Ascending aorta (tissue), 2 donors: ENCODE measurements at places on chromosomes 13 and 19.

DNA sequence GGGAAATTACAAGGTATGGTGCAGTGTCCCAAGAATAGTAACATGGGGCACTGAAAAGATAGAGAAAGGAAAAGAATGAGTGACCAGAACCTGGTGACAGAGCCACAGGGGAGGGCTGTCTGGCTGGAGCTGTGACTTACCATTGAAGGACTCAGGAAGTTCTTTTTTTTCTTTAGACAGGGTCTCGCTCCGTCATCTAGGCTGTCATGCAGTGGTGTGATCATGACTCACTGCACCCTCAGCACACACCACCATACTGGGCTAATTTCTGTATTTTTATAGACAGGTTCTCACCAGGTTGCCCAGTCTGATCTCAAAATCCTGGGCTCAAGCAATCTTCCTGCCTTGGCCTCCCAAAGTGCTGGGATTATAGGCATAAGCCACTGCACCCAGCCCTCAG is 8.8 kb upstream of the CPB2 start:
- H3K27me3 ChIP-seq: no peaks in the 10 kb centered on the region
- H3K36me3 ChIP-seq: no peaks in the 10 kb centered on the region
- no peak overlapping the region for H3K4me3 ChIP-seq
- no peak for DNase-seq

DNA sequence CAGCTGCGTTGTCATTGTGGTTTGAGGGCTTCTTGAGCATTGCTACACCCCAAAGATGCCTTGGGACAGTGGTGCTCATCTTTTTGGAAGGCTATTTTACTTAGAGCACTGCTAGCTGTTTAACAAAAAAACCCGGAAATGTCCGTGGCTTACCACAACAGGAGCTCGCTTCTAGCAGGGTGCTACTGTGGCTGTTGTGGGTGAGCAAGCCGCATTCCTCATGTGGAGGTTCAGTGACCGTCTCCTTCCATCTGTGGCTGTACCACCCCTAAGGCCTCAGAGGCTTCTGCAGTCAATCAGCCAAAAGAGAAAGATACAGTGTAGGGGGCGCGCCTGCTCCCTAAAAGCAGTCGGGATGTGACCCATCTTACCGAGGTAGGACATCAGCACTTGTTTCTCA is 1004.2 kb downstream of the UQCRFS1 start:
- H3K4me3 ChIP-seq: no peak overlapping the region
- DNase-seq: no peak

DNA sequence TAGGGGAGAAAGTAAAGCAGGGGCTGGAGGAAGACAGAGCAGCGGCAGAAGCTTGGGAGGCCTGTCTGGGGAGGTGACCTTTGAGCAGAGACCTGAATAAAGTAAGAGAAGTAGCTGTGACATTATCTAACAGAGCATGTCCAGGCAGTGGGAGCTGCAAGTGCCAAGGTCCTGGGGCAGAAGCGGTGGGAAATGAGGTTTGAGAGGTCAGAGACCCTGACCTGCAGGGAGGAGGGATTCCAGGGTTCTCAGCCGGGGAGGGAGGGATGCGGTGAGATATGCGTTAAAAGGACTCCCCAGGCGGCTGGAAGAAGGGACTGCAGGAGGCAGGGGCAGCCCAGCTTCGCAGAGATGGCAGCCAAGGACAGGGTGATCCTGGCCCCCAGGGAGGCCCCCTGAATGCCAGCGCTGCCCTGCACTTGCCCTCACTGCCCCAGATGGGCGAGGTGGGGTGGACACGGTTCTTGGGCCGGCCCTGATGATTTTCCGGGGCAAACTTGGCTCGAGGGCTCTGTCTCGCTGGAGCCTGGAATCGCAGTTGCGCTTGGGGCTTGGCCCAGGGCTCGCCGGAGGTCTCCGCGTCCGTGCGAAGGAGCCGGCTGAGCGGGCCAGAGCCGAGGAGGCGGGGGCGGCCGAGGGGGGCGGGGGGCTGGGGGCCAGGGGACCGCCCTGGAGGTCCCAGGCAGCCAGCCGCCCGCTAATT is 3.2 kb downstream of the CRLF1 start:
- peak overlapping the region; percentile 15 for H3K27ac ChIP-seq
- H3K4me1 ChIP-seq: peaks cover 13% of the 10 kb centered on the region
- H3K36me3 ChIP-seq: no peaks in the 10 kb centered on the region
- DNase-seq: no peak
- H3K27me3 ChIP-seq: peaks cover 32% of the 10 kb centered on the region
- peak overlapping the region; percentile 62 for H3K4me3 ChIP-seq

DNA sequence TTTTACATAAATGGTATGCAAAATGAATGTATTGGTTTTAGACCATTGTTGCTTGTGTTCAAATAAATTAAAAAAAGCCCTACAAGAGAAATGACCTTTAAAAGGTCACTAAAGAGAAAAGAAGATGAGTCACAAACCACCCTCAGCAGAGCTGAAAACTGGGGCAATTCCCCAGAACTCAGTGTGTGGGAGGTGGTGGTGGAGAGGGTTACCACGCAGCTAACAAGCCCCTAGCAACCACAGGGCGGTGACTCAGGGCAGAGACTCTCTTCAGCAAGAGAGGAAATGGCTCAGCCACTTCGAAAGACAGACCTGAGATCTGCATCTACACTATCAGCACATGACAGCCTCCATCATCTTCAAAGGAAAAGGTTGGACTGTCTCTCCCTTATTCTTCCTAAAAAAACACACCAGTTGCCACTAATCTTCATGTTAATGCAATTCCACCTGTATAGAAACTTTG is 29.4 kb upstream of the NDFIP2 start:
- no peaks in the 10 kb centered on the region for H3K4me1 ChIP-seq
- no peaks in the 10 kb centered on the region for H3K27me3 ChIP-seq
- H3K36me3 ChIP-seq: no peaks in the 10 kb centered on the region
- no peak overlapping the region for H3K27ac ChIP-seq

DNA sequence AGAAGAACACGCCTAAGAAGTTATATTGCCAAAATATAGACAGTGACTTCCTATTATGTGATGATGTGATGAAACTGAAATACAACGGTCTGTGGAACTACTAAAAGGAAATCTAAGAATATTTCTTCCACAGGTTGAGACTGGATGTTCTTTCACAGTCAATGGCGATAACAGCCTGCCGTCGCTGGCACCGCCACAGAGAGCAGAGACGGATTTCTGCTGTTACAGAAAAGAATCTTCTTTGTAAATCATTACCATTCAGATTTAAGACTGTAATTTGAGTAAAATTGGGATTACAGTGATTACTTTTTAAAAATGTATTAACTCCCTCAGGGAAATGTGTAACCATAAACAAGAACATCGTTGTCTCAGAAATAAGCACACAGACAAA is 100.8 kb downstream of the TUBGCP3 start:
- no peak overlapping the region for H3K27ac ChIP-seq
- H3K36me3 ChIP-seq: peaks cover 45% of the 10 kb centered on the region
- no peaks in the 10 kb centered on the region for H3K27me3 ChIP-seq

GRCh38 chr19:28239270-28239669 is 973.7 kb downstream of the UQCRFS1 start:
- H3K4me1 ChIP-seq: no peaks in the 10 kb centered on the region
- no peaks in the 10 kb centered on the region for H3K36me3 ChIP-seq
- no peaks in the 10 kb centered on the region for H3K27me3 ChIP-seq
- H3K27ac ChIP-seq: no peak overlapping the region
- no peak for DNase-seq
- H3K4me3 ChIP-seq: no peak overlapping the region

GRCh38 chr13:49140910-49141611 is 79.1 kb upstream of the MLNR start:
- H3K4me1 ChIP-seq: no peaks in the 10 kb centered on the region
- no peak overlapping the region for H3K27ac ChIP-seq

- H3K4me3 ChIP-seq: no peak overlapping the region
- DNase-seq: no peak
- no peaks in the 10 kb centered on the region for H3K27me3 ChIP-seq
- H3K36me3 ChIP-seq: no peaks in the 10 kb centered on the region
- H3K4me1 ChIP-seq: peaks cover 4% of the 10 kb centered on the region
Measured at GRCh38 chr19:6465663-6466062, 1.6 kb downstream of the CRB3 start.

- H3K27ac ChIP-seq: no peak overlapping the region
- H3K36me3 ChIP-seq: no peaks in the 10 kb centered on the region
- H3K27me3 ChIP-seq: no peaks in the 10 kb centered on the region
- no peak for DNase-seq
- H3K4me1 ChIP-seq: no peaks in the 10 kb centered on the region
- no peak overlapping the region for H3K4me3 ChIP-seq
Measured at GRCh38 chr19:55015126-55015525, 22.9 kb downstream of the GP6 start.

- no peaks in the 10 kb centered on the region for H3K4me1 ChIP-seq
- no peak for DNase-seq
- no peaks in the 10 kb centered on the region for H3K36me3 ChIP-seq
- no peaks in the 10 kb centered on the region for H3K27me3 ChIP-seq
- no peak overlapping the region for H3K27ac ChIP-seq
- no peak overlapping the region for H3K4me3 ChIP-seq
Measured at GRCh38 chr19:17832443-17833208, 11.3 kb upstream of the INSL3 start.

- H3K4me3 ChIP-seq: no peak overlapping the region
- H3K4me1 ChIP-seq: no peaks in the 10 kb centered on the region
- H3K36me3 ChIP-seq: no peaks in the 10 kb centered on the region
- H3K27me3 ChIP-seq: no peaks in the 10 kb centered on the region
Measured at GRCh38 chr13:48979892-48980291, 4.2 kb downstream of the FNDC3A start.

DNA sequence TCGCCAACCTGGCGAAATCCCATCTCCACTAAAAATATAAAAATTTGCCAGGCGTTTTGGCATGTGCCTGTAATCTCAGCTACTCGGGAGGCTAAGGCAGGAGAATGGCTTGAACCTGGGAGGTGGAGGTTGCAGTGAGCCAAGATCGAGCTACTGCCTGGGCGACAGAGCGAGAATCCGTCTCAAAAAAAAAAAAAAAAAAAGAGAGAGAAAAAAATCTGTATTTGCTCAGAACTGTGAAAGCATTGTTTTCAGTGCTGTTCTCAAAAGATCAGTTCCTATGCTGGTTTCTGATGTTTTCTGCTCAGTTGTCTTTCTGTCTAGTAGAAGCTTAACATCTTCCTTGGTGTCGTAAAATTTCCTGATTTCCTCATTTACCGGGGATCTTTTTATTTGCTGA is 2.5 kb downstream of the SF3A2 start:
- H3K4me1 ChIP-seq: peaks cover 19% of the 10 kb centered on the region
- DNase-seq: no peak
- H3K27ac ChIP-seq: peak overlapping the region; percentile 88
- no peaks in the 10 kb centered on the region for H3K27me3 ChIP-seq
- peak overlapping the region; percentile 68 for H3K4me3 ChIP-seq
- H3K36me3 ChIP-seq: peaks cover 10% of the 10 kb centered on the region

- peak within 1 kb of the TSS; percentile 99 for H3K27ac ChIP-seq
- peaks cover 6% of the 10 kb centered on the region for H3K36me3 ChIP-seq
- H3K27me3 ChIP-seq: no peaks in the 10 kb centered on the region
- peaks cover 28% of the 10 kb centered on the region for H3K4me1 ChIP-seq
- H3K4me3 ChIP-seq: peak within 1 kb of the TSS; percentile 95
- DNase-seq: peak; percentile 92
Measured at GRCh38 chr19:1248139-1248785, at the start of gene MIDN. Gene MIDN (plus strand): TSS chr19:1248583. CDS start chr19:1250297, 1,714 bp downstream.

GRCh38 chr13:97221466-97221865 is 667 bp upstream of the MBNL2 start:
- H3K27me3 ChIP-seq: no peaks in the 10 kb centered on the region
- H3K4me1 ChIP-seq: no peaks in the 10 kb centered on the region
- no peak for DNase-seq
- peak overlapping the region; percentile 78 for H3K4me3 ChIP-seq

DNA sequence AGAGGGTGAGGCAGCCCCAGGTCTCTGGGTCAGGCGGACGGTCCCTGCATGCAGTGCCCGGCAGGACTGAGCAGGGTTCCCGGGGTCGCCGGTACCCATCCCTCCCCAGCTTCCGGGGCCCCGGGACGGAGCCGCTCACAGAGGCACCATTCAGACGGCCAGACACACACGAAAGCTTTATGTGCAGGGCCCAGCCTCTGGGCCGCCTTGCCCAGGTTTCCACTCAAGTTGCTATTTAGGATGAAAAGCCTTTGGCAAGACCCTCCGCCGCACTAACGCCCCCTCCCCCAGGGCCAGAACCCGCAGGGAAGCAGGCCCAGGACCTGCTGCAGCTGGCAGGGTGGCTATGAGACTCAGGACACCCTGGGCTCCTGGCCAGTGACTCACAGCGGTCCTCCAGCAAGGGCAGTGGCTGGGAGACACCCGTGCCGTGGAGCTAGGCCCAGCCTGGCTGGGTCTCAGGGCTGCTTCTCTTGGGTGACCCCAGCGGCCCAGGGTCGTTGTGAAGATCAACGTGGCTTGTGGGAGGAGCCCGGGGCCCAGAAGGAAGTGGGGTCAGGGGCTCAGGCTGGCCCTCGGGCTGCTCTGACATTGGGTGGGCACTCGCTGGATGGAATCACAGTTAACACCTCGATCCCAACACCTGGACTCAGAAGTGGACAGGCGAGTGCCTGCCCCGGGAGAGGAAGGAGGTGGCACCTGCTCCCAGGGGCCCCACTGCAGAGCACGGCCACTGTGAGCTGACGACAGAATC is 4.8 kb downstream of the C19orf25 start:
- H3K27ac ChIP-seq: no peak overlapping the region
- no peak overlapping the region for H3K4me3 ChIP-seq
- H3K4me1 ChIP-seq: peaks cover 32% of the 10 kb centered on the region
- no peak for DNase-seq
- H3K27me3 ChIP-seq: peaks cover 38% of the 10 kb centered on the region

DNA sequence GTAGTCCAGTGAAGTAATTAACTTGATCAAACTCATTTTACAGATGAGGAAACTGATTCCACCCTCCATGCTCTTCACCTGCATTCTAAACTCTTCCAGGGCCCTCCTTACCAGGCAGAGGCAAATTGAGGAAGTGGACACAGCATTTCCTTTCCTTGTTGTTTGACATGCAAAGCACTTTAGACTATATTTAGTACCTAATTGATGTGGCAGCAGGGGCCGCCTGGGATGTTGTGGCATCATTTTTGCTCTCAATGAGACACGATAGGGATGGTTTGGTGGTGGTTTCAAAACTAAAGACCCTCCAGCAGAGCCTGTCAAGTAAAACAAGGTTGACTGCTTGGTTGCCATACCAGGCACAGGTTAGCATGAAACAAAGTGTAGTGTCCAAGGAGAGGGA is 7.9 kb downstream of the SIPA1L3 start:
- no peak for DNase-seq
- no peak overlapping the region for H3K27ac ChIP-seq
- no peaks in the 10 kb centered on the region for H3K36me3 ChIP-seq
- no peak overlapping the region for H3K4me3 ChIP-seq
- H3K27me3 ChIP-seq: no peaks in the 10 kb centered on the region
- H3K4me1 ChIP-seq: no peaks in the 10 kb centered on the region
